ENCODE measurements at places on chromosomes 3 and 15.

GRCh38 chr3:128727996-128728395 lies 2.0 kb downstream of the RAB7A start:
- no peak for DNase-seq

- DNase-seq: peak; percentile 1
Measured at GRCh38 chr3:87260270-87260669, 16.1 kb downstream of the POU1F1 start.

- DNase-seq: no peak
Measured at GRCh38 chr15:63318344-63318743, 40.9 kb downstream of the APH1B start.

- DNase-seq: no peak
Measured at GRCh38 chr15:101807345-101807945, 4.1 kb downstream of the OR4F6 start.

- no peak for DNase-seq
Measured at GRCh38 chr3:152413240-152413639, 144.5 kb downstream of the MBNL1 start.
